Osteocyte (in vitro differentiated cells): ENCODE measurements at places on chromosomes 12 and 14. TPM values are rescaled to one million over a fixed set of nuclear protein-coding genes. Genes with fewer than 3 reads are reported as not detected.

DNA sequence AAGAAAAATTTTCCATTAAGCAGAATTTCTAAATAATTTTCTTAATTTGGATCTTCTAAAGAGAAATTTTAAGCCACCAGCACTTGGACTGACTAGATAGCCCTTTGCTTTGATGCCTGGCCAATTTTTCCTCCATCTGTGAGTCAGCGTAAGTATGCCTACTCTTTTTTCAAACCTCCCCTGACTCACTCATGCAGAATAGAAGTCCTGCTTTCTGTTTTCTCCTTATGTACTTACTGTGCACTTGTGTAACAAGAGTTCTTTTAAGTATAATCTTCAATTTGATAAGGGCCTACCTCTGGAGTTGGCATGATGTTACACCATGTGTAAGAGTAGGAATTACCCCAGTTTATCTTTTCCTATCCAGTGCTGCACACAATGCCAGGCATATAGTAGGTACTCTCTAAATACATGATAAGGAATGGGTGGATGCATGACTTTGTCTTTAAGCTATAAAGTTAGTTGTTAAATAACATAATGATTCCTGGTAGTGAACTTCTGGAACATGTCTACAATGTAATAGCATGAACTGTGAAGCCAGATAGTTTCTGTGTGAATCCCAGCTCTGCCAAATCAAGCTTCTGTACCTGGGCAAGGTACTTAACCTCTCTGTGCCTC, 329.6 kb downstream of the TMTC2 start:
- DNase-seq = no peak
- H3K36me3 ChIP-seq = peaks cover 2% of the 10 kb centered on the region
- no peak overlapping the region for H3K27ac ChIP-seq
- no peak overlapping the region for H3K4me3 ChIP-seq
- no peaks in the 10 kb centered on the region for H3K27me3 ChIP-seq

GRCh38 chr14:59069163-59069854, 119.2 kb upstream of the DAAM1 start:
- H3K27ac ChIP-seq = no peak overlapping the region
- no peaks in the 10 kb centered on the region for H3K36me3 ChIP-seq
- peaks cover 49% of the 10 kb centered on the region for H3K27me3 ChIP-seq
- no peak for DNase-seq
- no peak overlapping the region for H3K4me3 ChIP-seq

GRCh38 chr12:48366131-48366530, 15.4 kb upstream of the ZNF641 start:
- H3K4me3 ChIP-seq = no peak overlapping the region
- H3K36me3 ChIP-seq = peaks cover 2% of the 10 kb centered on the region
- peaks cover 56% of the 10 kb centered on the region for H3K27me3 ChIP-seq

GRCh38 chr12:95582230-95583058, 31.2 kb upstream of the USP44 start:
- no peaks in the 10 kb centered on the region for H3K36me3 ChIP-seq
- peaks cover 21% of the 10 kb centered on the region for H3K4me1 ChIP-seq
- H3K27me3 ChIP-seq = no peaks in the 10 kb centered on the region
- no peak overlapping the region for H3K4me3 ChIP-seq
- H3K27ac ChIP-seq = peak overlapping the region; percentile 38

DNA sequence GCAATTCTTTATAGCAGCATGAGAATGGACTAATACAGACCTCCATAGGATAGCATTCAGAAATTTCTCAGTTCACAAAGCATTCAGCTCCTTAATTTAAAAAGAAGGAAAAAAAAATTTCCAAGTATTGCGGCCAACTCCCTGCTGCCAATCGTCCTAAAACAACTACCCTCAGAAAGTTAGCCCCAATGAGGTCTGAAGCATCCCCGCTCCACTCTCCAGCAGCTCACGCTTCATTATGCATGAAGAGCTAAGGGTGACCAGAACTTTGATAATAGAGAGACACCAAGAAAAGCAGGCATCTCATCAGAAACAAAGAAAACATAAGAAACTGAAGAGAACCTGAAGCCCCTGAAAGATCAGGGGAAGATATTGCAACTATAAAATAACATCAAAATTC, 172.8 kb upstream of the NUDT4 start:
- no peak for DNase-seq
- peaks cover 17% of the 10 kb centered on the region for H3K4me1 ChIP-seq
- no peak overlapping the region for H3K4me3 ChIP-seq

DNA sequence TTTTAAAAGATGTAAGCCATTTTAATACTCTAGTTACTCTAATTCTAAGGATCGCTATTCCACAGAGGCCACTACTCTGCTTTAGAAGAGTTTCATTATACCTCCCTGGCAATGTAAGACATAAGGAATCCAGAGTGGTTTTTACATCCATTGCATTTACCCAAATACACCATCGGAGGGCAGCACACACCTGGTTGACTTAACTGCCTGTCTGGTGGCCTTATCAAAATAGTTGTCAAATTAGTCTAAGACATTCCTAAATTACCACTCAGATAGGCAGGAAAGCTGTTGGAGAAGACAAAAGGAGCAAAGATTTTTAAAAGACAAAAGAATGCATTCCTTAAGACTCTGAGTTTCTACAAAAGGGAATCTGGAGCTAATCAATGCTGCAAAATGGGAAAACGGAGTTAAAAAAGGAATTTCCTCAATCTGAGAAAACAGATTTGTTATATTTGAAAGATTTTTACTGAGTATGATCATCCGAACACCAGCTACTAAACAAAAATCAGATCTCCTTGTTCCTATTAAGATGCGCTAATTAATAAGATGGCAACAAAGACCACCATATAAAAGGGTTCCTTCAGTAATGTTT, 33.8 kb upstream of the FGD4 start:
- DNase-seq = no peak
- no peak overlapping the region for H3K4me3 ChIP-seq
- H3K4me1 ChIP-seq = peaks cover 1% of the 10 kb centered on the region
- no peaks in the 10 kb centered on the region for H3K27me3 ChIP-seq
- no peaks in the 10 kb centered on the region for H3K36me3 ChIP-seq

DNA sequence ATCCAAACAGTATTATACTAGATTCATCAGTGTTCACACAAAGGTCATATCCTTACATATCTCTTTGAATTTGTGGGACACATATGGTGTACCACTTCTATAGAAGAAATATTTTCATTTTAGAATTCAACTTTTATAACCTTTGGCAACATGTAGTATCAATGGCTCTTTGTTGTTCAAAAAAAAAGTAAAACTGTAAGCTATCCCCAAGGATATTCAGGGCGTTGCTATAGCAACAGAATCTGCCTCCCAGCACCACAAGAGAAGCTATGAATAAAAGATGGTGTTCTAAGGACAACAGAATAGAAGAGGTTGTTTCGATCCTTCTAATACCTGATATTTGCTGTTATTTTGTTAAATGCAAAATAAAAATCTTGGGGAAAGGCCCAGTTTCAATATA, 139.3 kb downstream of the BRMS1L start:
- no peak for DNase-seq
- no peak overlapping the region for H3K27ac ChIP-seq
- no peak overlapping the region for H3K4me3 ChIP-seq

SPTB gene
- total RNA-seq = 0.26 and 0.35 TPM in 2 replicates

LGALS3 gene
- total RNA-seq = 90.8 and 91.0 TPM in 2 replicates

TBX5 gene
- not detected in 2 replicates for total RNA-seq

KRT7 gene
- 168 and 178 TPM in 2 replicates for total RNA-seq

GOLT1B gene
- total RNA-seq = 56.9 and 65.4 TPM in 2 replicates
